ENCODE measurements at places on chromosomes 16 and 17.

- DNase-seq = no peak
Measured at GRCh38 chr17:80363120-80363515, 51.8 kb upstream of the ENDOV start.

- DNase-seq = no peak
Measured at GRCh38 chr16:28924399-28924761, 658 bp downstream of the RABEP2 start.

DNA sequence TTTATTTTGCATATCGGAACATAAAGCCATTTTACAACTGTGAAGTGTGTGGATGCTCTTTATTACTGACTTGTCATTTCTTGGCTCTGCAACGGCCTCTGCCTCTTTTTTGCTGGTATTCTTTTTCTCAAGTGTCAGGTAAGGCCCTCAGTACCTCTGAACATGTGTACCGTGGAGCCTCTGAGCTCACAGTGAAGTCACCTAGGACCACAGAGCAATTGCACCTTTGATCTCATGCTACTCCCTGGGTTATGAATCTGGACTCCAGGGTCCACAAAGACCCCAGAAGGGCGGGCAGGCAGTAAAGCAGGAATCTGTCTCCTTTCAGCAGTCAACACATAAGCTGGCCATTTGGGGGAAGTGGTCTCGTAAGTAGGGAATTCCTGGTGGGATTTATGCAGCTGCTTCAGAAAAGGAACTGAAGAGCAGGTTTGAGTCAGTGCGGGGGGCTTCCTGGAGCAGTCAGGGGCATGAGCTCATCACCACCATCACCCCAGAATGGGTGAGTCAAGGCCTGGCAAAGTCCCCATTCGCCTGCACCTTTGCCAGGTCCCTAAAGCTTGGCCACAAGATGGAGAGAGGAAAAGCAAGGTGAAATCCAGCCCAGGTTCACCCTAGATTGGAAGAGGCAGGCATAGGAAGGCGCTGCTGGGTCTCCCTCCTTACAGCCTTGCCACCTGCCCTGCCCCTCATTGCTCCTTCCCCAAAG lies 33.0 kb downstream of the TBX4 start:
- peak; percentile 19 for DNase-seq

DNA sequence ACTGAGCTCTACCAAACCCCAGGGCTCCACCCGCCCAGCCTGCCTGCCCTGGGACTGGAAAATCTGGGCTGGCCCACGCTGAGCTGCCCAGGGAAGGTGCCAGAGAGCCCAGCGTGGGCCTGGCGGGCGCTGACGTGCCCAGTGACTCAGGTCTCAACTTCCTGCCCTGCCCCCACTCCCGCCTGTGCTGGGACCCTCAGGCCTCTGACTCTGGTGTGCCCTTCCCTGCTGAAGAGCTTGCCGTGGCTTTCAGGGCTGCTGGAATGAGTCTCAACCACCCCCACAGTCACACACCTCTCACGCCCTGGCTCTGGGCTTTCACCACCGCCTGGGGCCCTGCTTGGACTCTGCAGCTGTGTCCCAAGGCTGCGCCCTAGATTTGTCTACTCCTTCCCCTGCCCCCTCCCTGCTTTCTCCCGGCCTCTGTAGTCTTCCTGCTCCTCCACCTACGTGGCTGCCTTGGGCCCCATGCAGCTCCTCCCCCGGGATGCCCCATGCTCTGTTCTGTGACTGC lies 10.4 kb downstream of the LLGL1 start:
- peak; percentile 67 for DNase-seq

- no peak for DNase-seq
Measured at GRCh38 chr17:17526369-17526768, 30.2 kb upstream of the RASD1 start.

GRCh38 chr17:6608321-6608720 lies 32.2 kb downstream of the KIAA0753 start:
- DNase-seq = peak; percentile 56
